ENCODE measurements at places on chromosomes 5 and 9.
A peak's percentile ranks its signal among the peaks of the same experiment; 100 is the strongest.

DNA sequence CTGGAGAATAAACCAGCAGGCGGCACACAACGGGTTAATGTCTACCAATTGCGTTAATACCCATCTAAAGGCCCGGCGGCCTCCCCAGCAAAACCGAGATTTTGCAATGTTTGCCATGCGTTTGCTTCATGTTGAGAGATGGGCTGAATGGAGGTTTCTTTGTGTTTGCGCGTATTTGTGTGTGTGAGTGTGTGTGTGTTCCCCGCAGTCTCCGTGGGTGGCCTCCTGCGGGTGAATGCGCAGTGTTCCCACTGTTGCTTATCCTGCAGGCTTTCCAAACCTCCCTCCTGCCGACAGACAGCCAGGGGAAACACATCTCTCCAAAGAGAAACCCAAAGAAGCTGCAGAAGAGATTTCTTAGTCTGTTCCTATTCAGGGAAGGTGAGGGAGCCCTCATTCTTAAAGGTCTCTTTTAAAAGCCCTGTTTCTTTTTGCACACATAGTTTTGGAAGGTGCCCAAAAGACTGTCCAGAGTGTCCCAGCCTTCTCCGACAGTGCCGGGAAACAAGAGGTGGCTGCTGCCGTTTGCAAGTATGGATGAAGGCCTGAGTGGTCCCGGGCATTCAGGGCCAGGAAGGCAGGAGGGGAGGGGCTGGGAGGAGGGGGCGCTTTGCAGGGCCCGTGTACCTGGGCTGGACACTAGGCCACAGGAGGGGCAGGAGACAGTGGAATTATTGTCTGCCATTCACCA, 103.8 kb upstream of the ERCC6L2 start:
- DNase-seq: no peak

DNA sequence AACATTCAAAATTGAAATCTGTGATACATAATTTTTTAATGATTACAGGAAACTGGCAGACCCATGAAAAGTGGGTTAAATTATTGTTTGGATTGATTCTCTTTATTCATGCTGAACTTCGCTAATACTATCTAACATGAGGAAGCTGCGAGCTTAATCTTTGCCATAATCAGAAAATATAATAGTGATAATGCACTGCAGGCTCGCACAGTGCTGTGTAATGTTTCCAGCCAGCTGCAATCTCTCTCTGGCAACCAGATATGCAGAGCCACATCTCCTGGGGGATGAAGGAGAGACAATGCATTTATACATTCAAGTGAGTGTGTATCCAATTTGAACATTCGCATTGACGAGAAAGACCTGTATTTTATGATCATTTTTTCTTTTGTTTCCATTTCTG, 669.7 kb upstream of the RGMB start:
- DNase-seq: no peak

GRCh38 chr5:59694411-59694810, 199.1 kb downstream of the PDE4D start:
- DNase-seq: no peak

- no peak for DNase-seq
These were observed 41.3 kb downstream of the ZNF474 start for GRCh38 chr5:122170620-122171019.

GRCh38 chr5:178547753-178548415, 42.3 kb downstream of the COL23A1 start:
- no peak for DNase-seq

GRCh38 chr5:117235786-117236185, 661.2 kb upstream of the SEMA6A start:
- no peak for DNase-seq

GRCh38 chr9:101480386-101480785, 44.8 kb upstream of the ALDOB start:
- no peak for DNase-seq

DNA sequence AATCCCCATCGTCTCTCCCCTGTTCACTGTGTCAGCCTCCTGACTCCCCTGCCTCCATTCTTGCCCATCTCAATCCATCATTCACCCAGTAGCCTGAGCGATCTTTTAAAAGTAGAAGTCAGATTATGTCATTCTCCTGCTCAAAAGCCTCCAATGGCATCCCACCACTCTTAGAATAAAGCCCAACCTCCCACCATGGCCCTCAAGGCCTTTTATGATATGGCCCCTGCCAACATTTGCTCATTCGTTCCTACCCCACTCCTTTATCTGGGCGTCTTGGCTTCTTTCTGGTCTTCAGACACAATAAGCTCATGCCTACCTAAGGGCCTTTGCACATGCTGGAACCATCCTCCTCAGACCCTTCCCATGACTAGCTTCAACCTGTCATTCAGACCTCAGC, 35.5 kb upstream of the KCNMB1 start:
- DNase-seq: no peak

- no peak for DNase-seq
These were observed 220.8 kb downstream of the SNX18 start for GRCh38 chr5:54738118-54738972.

GRCh38 chr9:15357050-15357653, 50.1 kb upstream of the TTC39B start:
- DNase-seq: peak; percentile 87

DNA sequence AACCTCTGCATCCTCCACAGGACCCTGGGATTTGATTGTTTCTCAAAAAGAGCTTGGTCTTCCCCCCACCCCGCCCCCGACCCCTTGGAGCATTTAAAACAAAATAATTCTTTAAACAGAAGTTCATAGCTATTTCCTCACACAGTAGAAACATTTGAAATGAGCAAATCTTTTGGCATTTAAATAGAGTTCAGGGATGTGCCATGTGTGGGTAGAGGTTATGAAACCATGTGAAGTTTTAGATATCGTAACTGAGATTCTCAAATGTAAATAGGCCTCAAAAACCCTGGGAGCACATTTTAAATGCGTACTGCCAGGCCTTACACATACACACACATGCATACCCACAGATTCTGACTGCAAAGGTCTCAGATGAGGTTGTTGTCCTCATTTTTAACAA, 66.5 kb downstream of the EPB41L4B start:
- no peak for DNase-seq

- no peak for DNase-seq
These were observed 15.9 kb upstream of the CDKN2AIPNL start for GRCh38 chr5:134427540-134428041.

GRCh38 chr9:6545017-6545691, 100.4 kb downstream of the GLDC start:
- DNase-seq: no peak

DNA sequence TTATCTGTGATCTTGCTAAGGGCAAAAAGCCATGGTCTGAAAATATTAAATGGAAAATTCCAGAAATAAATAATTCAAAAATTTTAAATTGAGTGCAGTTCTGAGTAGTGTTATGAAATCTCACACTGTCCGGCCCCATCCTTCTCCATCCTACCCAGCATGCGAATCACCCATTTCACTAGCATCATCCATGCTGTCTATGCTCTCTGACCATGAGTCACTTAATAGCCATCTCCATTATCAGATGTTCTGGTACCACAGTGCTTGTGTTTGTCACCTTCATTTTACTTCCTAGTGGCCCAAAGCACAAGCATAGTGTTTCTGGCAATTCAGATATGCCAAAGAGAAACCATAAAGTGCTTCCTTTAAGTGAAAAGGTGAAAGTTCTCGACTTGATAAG, 63.3 kb upstream of the SMC5 start:
- DNase-seq: no peak

GRCh38 chr9:137967280-137967953, 89.8 kb downstream of the CACNA1B start:
- no peak for DNase-seq

GRCh38 chr5:9617739-9618504, 12.2 kb downstream of the TAS2R1 start:
- DNase-seq: no peak

All from Jurkat, Clone E6-1 (cell line).